ENCODE measurements at places on chromosomes 6 and 20. TPM values are rescaled to one million over a fixed set of nuclear protein-coding genes. Genes with fewer than 3 reads are reported as not detected.

GRCh38 chr6:163099621-163100171, 314.8 kb upstream of the QKI start:
- no peaks in the 10 kb centered on the region for H3K36me3 ChIP-seq
- no peak for DNase-seq
- no peak overlapping the region for H3K4me3 ChIP-seq
- no peaks in the 10 kb centered on the region for H3K27me3 ChIP-seq
- no peak overlapping the region for H3K27ac ChIP-seq

DNA sequence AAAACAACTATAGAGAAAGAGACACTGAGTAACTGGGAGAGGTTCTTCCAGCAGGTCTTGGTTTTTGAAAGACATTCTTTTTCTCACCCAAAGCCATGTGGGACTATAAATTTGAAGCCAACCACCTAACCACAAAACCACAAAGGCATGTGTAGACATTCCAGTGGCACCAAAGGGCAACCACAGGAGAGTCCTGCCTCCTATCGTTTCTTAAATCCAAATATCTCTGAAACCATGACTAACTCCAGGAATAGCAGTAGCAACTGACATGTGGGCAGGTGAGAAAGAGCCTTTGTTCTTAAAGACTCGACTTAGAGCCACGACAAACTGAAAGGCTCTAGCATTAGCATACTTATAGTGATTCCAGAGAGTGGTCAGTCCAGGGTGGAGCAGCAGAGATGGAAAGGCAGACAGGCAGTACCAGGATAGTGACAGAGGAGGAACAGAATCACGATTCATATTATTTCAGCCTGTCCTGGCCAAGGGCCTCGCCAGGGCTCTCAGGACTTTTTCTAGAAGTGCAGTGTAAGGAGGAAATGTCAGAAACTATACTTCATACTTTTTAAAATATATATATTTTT, 9.4 kb upstream of the COL9A1 start:
- no peaks in the 10 kb centered on the region for H3K4me1 ChIP-seq
- H3K4me3 ChIP-seq: no peak overlapping the region
- no peak overlapping the region for H3K27ac ChIP-seq
- no peaks in the 10 kb centered on the region for H3K27me3 ChIP-seq
- peak; percentile 25 for DNase-seq

DNA sequence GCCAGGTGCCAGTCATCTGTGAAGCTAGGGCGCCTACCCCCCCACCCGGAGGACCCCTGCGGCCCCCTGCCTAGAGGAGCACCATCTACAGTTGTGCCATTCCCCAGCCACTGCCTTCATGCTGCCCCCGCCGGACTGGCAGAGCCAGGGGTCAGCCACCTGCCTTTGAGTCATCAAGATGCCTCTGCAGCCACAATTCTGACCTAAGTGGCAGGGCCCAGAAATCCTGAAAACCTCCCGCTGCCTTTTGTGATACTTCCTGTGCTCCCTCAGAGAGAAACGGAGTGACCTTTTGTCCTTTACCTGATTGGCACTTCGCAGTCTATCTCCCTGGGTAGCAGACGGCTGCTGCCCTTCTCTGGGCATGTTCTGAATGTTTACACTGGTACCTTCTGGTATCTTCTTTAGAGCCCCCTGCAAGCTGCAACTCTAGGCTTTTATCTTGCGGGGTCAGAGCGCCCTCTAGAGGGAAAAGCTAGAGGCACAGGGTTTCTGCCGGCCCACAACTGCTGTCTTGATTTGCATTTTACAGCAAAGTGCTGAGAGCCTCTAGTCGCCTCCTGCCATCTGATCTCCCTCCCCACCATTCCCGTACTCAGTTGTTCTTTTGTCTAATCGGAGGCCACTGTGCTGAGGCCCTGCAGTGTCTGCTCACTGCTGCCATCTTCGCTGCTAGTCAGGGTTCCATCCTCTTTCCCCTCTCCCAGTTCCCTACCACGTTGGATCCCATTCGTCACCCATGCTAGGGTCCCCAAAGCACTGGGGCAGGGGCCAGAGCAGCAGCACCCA, 26.9 kb downstream of the SPATA2 start:
- peak; percentile 69 for DNase-seq
- no peak overlapping the region for H3K4me3 ChIP-seq
- no peaks in the 10 kb centered on the region for H3K27me3 ChIP-seq

DNA sequence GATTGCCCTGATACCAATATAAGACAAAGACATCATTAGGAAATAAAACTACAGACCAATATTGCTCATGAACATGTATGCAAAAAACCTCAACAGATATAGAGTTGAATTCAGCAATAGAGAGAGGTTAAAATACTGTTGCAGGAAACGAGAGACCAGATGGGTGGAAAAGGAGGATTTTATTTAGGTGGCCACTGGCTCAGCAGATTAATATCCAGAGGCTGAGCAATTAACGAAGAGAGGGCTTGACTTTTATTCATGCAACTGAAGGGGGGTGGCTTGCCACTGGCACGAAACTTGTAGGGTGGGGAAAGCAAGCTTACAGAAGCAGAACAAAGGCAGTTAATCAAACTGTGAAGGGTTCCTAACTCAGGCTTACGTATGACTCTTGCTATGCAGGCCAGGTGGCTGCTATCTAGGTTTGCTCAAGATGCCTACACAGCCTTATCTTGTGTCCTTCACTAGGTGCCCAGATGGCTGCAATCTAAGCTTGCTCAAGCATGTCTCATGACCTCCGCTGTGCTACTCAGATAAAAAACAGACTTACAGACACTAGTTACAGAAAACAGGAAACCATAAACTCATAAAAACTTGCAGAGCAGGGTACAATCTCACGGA, 126.4 kb downstream of the MMUT start:
- H3K36me3 ChIP-seq: no peaks in the 10 kb centered on the region
- no peak overlapping the region for H3K4me3 ChIP-seq
- no peak for DNase-seq

The MAK gene
- polyA plus RNA-seq: not detected
